Left renal cortex interstitium (tissue), 4 donors: ENCODE measurements at places on chromosomes 12 and 14. TPM values are rescaled to one million over a fixed set of nuclear protein-coding genes. Genes with fewer than 3 reads are reported as not detected.

LRRC43 gene
- polyA plus RNA-seq, result 8.2 TPM

C12orf54 gene
- polyA plus RNA-seq, result 0.21 TPM

KRT86 gene
- polyA plus RNA-seq, result 0.08 TPM

CLEC7A gene
- polyA plus RNA-seq, result 2.6 TPM

ACSS3 gene
- 20.6 TPM for polyA plus RNA-seq

REP15 gene
- polyA plus RNA-seq, result 1.6 TPM

- DNase-seq, result no peak
These were observed 19.4 kb downstream of the GRIN2B start for GRCh38 chr12:13961971-13962370.

DNA sequence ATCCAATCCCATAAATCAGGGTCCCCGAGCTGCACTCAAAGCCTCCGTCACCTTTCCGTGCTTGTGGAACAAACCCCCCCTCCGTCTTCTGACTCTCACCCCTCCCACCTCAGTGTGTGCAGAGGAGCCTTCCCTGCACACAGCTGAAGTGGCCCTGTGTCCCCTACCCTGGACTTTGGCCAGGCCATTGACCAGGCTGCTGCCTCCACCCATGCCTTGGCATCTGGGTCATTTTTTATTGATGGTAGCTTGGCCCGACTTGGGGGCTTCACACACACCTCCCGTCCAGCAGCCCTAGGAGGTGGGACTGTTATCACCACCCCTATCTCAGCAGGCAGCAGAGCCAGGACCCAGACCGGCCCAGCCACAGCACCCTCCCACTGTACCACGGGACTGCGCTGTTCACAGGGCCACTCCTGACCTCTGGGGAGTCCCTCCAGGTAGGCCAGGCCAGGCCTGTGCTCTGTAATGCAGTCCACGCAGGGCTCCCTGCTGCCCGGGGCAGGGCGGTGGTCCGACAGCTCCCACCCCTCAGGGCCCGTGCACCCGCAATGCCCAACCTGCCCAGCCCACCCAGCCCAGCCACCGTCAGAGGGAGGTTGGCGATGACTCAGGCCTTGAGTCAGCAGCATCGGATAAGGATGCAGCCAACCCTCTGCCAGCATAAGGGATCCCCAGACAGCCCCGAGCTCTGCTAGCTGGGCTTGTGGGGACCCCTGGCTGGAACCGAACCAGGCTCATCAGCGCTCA lies 9.2 kb upstream of the INF2 start:
- DNase-seq, result no peak

GRCh38 chr14:50797250-50798047 lies 33.5 kb downstream of the NIN start:
- no peak for DNase-seq

GRCh38 chr12:127273626-127274025 lies 993.3 kb upstream of the TMEM132C start:
- DNase-seq, result no peak

GRCh38 chr12:29103539-29103974 lies 45.5 kb upstream of the FAR2 start:
- DNase-seq, result no peak

DNA sequence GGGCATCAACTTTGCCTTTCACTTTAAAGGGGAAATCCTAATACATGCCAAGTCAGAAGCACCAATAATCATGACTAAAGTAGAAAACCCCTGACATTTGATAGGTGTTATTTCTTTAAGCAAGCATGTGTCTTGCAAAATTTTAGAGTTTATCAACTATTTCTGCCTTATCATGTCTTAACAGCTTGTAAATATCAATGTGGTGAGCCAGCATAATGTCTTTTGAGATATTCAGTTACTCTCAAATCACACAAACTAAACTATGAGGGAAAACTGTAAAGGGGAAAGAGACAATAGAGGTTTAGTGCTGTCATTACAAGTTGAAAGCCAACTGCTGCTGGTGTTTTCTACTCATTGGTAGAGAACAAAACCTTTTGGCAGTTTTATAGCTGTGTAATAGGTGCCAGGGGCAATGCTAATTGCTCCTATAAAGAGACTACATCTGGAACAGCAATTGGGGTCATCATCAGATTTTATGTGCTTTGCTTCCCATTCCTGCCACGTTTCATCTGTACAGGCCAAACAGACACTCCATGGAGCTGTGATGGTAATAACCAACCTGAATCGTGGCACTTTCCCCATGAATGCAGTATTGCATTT lies 1027.4 kb downstream of the FSCB start:
- DNase-seq, result no peak

GRCh38 chr14:39055786-39056474 lies 47.1 kb downstream of the SEC23A start:
- no peak for DNase-seq

DNA sequence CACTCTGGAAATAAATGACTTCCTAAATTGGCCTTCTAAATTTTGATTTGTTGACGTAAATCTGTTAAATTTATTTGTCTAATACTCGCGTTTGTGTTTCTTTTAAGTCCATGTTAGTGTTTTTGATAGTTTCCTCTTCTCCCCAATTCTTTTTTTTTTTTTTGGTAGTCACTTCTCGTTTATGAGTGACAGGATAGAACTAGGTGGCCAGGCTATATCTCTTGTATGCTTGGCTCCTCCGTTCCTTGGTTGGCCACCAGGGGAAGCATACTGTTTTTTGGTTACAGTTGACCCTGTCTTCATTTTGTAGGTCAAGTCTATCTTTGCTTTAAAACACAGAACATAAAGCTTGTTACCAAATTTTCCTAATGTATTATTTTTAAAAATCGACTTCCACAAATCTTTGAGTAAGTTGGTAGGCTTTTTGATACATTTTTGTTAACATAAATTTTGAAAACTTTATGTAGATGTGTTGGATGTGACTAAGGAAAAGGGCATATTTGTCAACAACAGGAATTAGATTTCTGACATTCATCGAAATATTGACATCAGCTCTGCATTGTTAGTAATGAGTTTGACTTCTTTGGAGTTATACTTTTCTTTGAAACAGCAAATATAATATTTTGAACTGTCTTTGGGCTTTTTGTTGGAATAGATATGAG lies 2.2 kb downstream of the RCOR1 start:
- no peak for DNase-seq

GRCh38 chr12:79857675-79858074 lies 77.2 kb downstream of the PPP1R12A start:
- DNase-seq, result no peak

- DNase-seq, result no peak
These were observed 439.3 kb upstream of the PRICKLE1 start for GRCh38 chr12:43028826-43029225.

- no peak for DNase-seq
These were observed 10.2 kb downstream of the ERG28 start for GRCh38 chr14:75650253-75651058.

GRCh38 chr12:18580291-18580690 lies 157.5 kb downstream of the PLCZ1 start:
- DNase-seq, result no peak

GRCh38 chr14:104400355-104400754 lies 179.2 kb upstream of the C14orf180 start:
- DNase-seq, result no peak

GRCh38 chr12:60100852-60101251 lies 505.0 kb downstream of the SLC16A7 start:
- no peak for DNase-seq

GRCh38 chr12:43434614-43435013 lies 117.4 kb downstream of the ADAMTS20 start:
- DNase-seq, result no peak

GRCh38 chr14:35332517-35333263 lies 40.5 kb downstream of the PSMA6 start:
- DNase-seq, result no peak

DNA sequence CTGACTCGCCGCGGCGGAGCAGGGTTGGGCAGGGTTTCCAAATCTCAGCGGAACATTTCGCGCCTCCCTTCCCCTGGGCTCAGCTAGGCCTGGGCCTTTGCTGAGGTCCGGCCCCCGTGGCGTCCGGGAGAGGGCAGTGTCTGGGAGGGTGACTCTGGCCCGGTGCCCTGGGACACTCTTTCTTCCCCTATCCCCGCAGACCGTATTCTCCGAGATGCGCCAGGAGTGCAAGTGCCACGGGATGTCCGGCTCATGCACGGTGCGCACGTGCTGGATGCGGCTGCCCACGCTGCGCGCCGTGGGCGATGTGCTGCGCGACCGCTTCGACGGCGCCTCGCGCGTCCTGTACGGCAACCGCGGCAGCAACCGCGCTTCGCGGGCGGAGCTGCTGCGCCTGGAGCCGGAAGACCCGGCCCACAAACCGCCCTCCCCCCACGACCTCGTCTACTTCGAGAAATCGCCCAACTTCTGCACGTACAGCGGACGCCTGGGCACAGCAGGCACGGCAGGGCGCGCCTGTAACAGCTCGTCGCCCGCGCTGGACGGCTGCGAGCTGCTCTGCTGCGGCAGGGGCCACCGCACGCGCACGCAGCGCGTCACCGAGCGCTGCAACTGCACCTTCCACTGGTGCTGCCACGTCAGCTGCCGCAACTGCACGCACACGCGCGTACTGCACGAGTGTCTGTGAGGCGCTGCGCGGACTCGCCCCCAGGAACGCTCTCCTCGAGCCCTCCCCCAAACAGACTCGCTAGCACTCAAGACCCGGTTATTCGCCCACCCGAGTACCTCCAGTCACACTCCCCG lies 3.0 kb downstream of the WNT1 start:
- no peak for DNase-seq

- DNase-seq, result no peak
These were observed 8.0 kb upstream of the NANOGNB start for GRCh38 chr12:7756993-7757392.

- DNase-seq, result no peak
These were observed 133.7 kb downstream of the AEBP2 start for GRCh38 chr12:19572920-19573558.

DNA sequence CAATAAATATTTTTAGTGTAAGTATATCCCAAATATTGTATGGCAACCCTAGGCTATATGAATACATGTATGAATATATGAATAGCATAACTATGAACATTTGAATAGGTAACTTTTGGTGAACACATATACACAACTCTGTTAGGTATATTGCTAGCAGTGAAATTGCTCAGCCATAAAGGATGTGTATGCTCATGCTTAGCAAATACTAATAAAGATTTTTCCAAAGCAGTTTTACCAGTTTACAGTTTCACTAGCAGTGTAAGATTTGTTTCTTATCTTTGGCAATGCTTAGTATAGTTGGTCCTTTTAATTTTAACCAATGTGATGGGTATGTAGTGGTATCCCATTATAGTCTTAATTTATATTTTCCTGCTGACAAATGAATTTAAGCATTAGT lies 5.3 kb upstream of the DAAM1 start:
- DNase-seq, result no peak

DNA sequence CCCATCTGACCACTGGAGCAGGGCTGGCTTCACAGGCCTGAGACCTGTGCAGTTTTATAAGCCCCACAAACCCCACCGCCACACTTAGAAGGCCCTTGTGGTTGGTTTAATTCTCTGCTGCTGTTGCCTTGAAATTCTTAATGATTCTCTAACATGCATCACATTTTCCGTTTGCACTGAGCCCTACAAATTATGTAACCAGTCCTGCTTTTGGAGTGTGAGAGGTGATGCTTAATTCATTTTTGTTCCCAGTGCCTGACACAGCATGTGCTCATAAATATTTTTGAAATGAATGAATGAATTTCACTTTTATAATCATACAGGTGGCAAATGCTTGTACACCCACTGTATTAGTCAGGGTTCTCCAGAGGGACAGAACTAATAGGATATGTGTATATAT lies 52.8 kb upstream of the PLXNC1 start:
- DNase-seq, result no peak

GRCh38 chr14:53214384-53214783 lies 61.3 kb upstream of the DDHD1 start:
- no peak for DNase-seq
